ENCODE measurements at places on chromosomes 4 and X.
A peak's percentile ranks its signal among the peaks of the same experiment; 100 is the strongest.

DNA sequence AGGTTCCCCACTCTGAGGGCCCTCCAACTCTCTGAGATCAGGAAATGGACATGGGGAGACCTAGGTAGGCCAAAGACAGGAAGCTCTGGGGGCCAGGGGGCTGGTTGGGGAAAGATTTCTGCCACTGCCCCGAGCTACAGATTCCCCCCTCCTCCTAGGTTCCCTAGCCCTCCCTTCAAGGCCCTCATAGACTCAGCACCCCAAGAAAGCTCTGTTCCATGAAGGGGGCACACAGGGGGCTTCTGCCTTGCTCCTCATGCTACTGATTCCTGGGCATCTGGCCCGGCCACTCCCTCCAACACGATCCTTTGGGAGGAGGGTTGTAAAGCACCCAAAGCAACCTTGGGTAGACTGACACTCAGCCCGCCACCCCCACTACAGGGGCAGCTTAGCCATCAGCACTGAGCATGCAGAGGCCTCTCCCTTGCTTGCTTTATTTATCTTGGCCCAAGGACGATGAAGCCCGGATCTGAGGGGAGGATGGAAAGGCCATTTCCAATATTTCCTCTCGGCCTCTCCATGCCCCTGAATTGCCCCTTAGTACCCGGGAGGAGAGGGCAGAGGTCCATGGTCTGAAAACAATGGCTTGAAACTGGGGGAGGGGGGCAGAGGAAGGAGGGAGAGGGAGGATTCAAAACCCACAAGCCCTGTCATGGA is 146.7 kb downstream of the PJA1 start:
- peak; percentile 1 for DNase-seq

GRCh38 chr4:184385705-184386141 is 88.6 kb downstream of the IRF2 start:
- DNase-seq = no peak

DNA sequence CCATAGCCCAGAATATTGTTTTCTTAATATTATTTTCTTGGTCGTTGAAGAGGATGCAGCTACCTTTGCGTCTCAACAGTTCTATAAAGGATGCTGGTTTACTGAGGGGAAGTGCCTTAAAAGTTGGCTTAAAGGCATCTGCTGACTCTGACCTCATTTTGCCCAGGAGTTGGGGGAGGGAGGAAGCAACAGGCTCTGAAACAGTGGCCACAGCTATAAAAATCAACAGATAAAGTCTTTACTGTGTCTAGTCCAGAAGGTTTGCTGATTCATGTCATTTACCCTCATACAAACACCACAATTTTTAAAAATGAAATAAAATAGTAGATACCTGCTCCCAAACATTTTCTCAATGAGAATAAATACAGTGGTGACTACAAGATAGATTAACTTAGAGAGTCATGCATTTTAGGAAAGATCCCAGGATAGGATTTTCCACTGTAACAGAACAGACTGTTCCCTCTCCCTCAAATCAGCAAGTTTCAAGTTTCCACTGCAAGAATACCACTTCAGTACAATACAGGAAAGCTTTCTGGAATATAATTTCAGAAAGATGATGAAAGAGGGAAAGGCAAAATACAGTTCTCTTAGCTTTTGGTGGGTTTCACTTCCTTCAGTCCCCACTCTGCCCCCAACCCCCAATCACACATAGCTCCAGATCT is 1.9 kb downstream of the PHKA1 start:
- peak; percentile 12 for DNase-seq

DNA sequence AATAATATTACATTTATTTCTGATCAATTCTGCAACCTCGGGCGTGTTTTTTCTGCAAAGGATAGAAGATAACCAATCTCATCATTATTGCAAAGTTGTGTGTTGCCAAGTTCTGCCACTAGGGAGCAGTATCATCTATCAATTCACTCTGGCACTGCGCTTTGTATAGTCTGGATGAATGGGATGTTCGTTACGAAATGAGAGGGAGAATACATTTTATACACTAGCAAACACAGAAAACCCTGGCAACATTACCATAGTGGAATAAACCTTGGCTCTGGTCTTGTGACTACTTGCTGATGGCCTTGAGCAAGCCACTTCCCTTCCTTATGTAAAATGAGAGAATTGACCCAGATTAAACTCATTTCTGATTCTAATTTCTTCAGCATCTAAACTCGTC is 97.5 kb upstream of the ZNF518B start:
- DNase-seq = peak; percentile 45

DNA sequence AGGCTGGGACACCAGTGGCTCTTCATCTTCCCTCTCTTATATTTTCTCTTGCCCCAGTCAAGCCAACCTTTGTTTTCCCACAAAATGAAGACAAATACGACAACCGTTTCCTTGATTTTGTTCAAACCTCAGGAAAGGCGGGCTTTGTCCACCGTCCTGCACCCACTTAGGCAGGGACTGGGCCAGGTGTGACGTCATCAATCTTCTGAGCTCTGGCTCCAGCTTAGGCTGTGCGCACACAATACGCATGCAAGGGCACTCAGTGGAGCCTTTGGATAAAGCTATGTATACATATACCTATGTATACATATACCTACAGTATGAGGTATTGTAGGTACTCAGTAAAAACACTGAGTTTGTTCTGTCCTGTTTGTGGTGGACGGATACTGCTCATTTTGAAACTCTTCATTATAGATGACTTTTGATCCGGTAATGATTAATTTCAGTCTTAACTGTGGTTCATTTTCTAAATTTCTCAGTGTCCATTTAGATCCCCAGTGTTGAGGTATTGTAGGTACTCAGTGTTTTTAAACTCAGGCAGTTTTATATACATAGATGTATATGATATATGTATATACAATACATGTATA is 194.9 kb downstream of the MGST2 start:
- no peak for DNase-seq

- DNase-seq = no peak
Measured at GRCh38 chrX:3379111-3379510, 32.7 kb upstream of the MXRA5 start.

DNA sequence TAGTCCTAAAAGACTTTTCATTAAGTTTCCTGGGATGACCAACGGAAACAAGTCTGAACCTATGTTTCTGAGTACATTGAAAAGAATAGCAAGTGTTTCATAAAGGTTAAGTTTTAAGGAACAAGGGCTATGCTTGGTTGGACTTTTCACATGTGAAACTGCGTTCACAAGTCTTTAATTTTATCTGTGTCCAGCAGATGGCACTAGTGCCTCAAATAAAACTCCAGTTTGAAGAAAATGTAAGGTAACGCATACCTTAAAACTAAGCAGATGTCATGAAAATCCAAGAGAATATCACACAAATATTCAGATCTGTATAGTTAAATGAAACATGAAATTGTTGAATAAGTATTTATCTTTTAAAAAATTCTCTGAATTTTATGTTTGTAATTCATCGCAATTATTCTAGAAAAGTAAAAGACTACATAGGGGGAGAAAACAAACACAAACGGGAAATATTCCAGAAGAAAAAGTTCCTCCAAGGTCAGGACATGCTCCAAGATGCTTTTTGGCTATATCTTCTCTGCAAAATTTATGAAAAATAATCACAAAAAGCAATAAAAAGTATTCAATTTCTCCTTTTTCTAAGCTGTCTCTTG is 89.6 kb upstream of the MAD2L1 start:
- DNase-seq = peak; percentile 22

DNA sequence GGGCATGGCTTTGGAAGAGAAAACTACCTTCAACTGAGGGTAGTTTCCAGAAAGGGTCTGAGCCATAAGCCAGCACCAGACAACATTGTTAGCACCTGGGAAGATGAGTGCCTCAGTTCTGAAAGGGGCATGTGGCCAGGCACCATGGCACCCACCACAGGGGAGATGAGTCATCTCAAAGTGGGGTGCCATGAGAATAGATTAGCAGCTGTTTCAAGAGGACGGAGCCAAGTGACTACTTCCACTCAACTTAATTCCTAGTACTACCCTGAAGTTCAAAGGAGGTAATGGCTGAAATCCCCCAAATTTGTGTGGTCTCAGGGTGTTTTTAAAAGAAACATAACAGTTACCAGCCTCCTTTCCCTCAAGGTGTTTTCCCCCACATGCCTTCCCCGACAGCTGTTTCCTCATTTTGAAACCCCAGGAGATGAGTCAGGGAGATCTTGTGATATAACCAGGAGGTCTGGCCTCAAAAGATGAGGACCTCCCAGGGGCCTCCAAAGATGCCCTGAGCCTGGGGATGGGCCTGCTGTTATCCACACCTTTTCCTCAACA is 27.8 kb upstream of the FTHL17 start:
- DNase-seq = no peak

- DNase-seq = peak; percentile 75
Measured at GRCh38 chr4:70721747-70722146, at the start of gene RUFY3. TSS of gene RUFY3 (plus strand) at chr4:70721964. CDS start at chr4:70722574, 610 bp downstream.

- no peak for DNase-seq
Measured at GRCh38 chrX:53930515-53931380, 113.5 kb downstream of the PHF8 start.

DNA sequence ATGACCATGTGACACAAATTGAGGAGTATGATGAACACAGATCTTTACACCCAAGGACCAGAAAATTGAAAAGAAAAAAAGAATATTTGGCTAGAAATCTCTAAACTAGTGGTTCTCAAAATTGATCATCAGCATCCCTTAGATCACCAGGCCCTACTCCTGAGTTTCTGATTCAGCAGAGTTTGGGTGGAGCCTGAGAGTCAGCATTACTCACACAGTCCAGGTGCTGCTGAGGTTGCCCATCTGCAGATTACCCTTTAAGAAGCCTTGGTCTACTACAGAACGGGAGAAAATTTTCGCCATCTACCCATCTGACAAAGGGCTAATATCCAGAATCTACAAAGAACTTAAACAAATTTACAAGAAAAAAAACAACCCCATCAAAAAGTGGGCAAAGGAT is 182.8 kb downstream of the MOSPD2 start:
- DNase-seq = no peak

DNA sequence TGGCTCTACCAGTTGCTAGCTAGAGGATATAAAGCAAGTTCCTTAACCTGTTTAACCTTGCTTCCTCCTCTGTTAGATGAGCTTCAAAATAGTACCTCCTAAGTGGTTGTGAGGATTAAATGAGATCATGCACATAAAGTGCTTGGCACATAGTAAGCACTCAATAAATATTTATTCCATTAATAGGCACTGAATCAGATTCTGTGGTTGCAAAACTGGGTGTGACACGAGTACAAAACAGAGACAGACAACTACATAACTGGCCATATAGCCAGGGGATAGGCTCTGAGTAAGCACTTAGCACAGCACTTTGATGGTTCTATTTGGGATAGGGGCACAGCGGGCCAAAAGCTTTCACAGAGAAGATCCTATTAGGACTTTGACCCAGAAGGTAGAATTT is 150.3 kb downstream of the RELL1 start:
- DNase-seq = no peak

DNA sequence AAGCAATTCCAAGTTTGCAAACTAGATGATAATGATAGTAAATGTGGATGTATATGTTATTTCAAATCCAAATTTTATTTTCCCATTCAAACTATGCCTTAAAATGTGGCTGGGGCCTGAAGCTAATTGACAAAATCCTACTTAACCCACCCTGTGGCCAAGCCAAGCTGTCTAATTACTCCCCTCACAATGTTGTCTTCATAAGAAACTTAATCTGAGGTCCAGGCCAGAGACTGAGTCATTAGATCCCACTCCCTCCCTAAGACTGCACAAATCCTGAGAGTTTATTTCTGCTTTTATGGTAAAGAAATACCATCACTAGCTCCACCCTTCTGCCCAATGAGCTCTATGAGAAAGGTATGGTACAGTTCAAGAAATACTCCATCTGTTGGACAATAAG is 16.6 kb downstream of the SMPX start:
- DNase-seq = no peak
